ENCODE measurements at places on chromosomes 7 and 10. TPM values are rescaled to one million over a fixed set of nuclear protein-coding genes. Genes with fewer than 3 reads are reported as not detected.

- no peak for DNase-seq
Observed at GRCh38 chr7:47601119-47601880, 19.4 kb upstream of the TNS3 start.

DNA sequence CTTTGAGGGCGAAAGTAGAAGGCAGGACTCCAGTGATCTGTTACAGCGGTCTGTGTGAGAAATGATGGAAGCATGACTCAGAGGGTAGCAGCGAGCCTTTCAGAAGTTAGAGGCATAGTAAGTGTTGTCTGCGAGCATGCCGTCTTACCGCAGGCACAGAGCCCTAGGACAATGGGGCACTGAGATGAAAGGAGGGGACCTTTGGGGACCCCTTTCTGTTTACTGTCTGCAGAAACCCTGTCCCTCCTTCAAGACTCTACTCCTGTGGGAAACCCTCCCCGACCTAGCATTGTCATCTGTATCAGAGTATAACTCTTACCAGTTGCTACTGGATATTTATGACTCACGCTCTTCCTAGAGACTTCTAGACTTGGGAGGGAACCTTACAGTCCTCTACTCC is 87.2 kb upstream of the AGK start:
- no peak for DNase-seq

DNA sequence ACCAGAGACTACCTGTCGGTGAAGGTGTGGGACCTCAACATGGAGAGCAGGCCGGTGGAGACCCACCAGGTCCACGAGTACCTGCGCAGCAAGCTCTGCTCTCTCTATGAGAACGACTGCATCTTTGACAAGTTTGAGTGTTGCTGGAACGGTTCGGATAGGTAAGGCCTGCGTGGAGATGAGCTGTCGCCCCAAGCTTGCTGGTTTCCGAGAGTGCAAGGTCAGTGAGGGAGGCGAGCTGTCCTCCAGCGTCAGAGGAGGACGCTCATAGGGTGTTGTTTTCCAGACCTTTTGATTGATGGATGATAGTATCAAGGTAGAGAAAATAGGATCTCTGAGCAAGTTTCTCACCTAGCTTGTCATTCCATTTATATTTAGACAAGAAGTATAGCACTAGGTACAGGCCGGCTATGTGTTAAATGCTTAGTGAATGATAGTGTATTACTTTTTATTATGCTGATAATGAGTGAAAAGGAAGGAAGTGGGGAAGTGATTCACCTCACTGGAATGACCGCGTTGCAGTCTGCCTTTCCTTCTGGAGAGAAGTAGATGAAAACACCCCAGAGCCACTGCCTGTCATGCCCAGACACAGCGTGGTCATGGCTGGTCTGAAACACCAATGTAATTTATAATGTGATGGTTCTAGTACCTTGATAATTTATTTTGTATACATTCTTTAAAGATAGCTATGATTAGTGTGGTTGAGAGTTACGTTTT is 33.9 kb downstream of the BNIP3 start:
- DNase-seq = no peak

- peak; percentile 74 for DNase-seq
Observed at GRCh38 chr10:102628451-102628911, 15.8 kb upstream of the TRIM8 start.

- DNase-seq = no peak
Observed at GRCh38 chr10:33594475-33594874, 260.0 kb upstream of the NRP1 start.

Gene DENND11
- 32.6 TPM for total RNA-seq

GRCh38 chr7:85535974-85536729 is 349.3 kb upstream of the SEMA3D start:
- no peak for DNase-seq

DNA sequence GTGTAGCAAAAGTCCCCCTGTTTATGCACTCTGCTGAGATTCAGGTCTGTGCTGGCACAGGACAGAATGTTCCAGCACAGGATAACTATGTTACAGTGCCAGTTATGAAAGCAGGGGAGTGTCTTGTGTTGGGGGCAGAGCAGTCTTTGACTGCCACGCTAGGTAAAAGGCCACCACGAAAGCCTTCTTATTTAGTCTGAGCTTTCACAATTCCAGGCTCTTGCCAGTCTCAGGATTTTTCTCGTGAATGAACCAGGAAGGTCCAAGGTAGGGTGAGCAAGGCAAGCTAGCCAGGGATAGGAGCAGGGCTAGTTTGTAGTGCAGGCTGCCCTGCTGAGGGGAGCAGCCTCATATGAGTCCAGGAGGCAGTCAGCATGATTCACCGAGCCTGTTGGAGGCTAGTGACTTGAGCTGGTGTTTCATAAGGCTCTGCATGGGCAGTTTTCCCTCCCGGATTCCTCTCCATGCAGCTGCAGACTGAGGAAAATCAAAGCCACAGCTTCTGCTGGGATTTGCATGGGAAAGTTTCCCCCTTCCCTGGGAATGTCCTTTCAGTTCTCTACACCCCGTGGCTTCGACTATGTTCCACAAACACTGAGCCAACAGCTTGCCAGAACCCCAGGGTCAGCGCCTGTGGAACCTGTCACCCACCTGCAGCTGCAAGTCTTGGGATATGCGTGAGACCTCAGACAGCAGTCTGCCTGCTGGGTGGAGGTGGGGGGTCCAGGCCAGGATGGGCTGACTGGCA is 112.3 kb downstream of the JCAD start:
- no peak for DNase-seq

Gene LLCFC1
- not detected for total RNA-seq

DNA sequence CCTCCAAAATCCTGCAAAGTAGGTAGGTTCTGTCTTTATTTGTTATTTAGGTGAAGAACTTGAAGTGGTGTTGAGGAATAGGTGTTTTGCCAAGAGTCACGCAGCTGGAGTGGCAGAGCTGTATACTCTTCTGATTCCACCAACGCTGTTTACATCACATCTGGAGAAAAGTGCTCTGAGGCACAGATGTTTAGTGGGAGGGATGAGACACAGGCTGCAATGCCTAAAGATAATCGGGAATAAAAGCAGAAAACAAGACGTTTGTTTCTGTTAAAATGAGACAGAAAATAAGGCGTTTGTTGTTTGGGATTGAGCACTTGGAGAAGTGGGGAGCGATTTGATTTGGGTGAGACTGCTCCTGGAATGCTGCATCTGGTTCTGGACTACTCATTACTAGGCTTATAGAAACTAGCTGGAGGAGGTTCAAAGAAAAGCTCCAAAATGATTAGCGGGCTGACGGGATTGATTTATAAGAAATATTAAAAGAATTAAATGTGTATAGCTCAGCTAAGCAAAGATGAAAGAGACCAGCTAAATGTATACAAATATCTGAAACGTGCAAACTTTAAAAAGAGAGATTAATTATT is 54.3 kb downstream of the TRUB1 start:
- no peak for DNase-seq

Gene PVRIG
- not detected for total RNA-seq

- no peak for DNase-seq
Observed at GRCh38 chr10:30002426-30003266, 56.7 kb downstream of the JCAD start.

Gene HKDC1
- total RNA-seq = 0.41 TPM

Gene NACAD
- 4.9 TPM for total RNA-seq

Gene SLC26A5
- not detected for total RNA-seq

Gene ABCB1
- total RNA-seq = 6.5 TPM

Gene HYAL4
- not detected for total RNA-seq

Gene PAPOLB
- 0.82 TPM for total RNA-seq
